ENCODE measurements at places on chromosomes 4 and X.

DNA sequence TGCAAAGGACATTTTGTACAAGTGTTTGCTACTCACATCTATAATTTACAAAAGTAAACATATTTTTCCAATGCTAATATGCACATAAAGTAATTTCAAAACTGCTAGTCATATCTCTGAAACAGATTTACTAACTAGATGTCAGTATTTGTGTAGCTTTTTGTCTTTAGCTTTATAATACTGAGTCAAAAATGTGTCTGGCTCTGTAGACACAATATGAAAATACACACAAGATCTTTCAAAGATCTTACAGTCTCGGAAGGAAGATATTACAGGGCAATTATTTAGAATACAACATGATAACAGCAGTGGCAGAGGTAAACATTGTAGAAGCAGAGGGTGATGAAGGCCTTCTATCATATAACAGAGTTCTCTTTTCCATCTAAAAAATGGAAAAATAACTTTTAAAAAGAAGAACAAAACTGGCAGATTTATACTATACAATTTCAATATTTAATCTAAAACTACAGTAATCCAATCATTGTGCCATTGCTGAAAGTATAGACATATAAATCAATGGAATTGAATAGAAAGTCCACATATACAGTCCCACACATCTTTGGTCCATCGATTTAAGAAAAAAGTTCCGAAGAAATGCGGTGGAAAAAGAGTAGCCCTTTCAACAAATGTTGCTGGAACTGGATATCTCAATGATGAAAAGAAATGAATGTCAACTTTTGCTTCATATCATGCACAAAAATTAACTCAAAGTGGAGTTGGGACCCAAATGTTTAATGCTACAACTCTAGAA, 29.4 kb downstream of the ARAP2 start:
- DNase-seq: no peak

- DNase-seq: no peak
These were observed 9.3 kb upstream of the SEC24B start for GRCh38 chr4:109424093-109424841.

GRCh38 chr4:16461362-16461761, 235.1 kb upstream of the TAPT1 start:
- no peak for DNase-seq

DNA sequence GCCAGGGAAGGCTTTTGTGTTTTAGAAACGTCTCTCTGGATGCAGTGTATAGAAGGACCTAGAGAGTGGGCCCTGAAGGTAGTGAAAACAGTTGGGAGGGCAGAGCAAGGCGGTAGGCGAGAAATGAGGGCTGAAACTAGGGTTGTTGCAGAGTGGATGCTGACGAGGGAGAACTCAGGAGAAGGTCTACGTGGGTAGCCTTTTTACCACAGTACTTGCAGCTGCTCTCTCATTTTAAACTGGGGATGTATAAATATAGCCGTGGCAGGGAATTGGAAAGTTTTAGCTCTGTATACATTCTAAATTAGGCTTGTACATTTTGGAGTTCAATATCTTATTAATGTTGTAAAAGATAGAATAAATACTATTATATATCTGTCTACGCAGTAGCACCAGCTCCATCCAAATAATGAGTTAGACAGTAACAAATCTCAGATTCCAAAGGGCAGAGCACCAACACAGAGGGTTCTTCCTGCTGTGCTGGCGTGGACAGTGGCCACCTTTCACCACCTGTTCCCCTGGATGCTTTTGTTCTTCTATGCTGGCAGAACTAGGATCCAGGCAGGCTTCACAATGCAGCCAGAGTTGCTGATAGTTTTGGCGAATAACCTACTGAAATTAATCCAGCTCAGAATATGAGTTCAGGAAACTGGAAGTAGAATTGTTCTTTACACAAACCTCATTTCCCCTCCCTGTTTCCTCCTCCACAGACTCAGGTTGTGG, 31.7 kb downstream of the CCNG2 start:
- no peak for DNase-seq

GRCh38 chrX:40950546-40950945, 134.7 kb upstream of the USP9X start:
- DNase-seq: no peak

DNA sequence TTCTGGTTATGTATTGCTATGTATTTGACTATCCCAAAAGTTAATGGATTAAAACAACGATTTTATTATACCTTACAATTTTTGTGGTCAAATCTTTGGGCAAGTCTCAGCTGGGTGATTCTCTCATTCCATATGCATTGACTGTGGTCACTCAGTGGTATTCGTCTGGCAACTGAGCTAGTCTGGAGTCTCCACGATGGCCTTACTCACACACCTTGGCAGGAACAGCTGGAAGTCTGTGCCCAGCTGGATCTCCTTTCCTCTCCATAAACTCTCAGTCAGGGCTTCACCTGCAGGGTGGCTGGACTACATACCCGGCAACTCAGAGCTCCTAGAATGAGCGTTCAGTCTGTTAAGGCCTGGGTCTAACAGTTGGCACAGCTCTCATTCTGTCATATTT, 141.1 kb upstream of the WDFY3 start:
- DNase-seq: no peak

DNA sequence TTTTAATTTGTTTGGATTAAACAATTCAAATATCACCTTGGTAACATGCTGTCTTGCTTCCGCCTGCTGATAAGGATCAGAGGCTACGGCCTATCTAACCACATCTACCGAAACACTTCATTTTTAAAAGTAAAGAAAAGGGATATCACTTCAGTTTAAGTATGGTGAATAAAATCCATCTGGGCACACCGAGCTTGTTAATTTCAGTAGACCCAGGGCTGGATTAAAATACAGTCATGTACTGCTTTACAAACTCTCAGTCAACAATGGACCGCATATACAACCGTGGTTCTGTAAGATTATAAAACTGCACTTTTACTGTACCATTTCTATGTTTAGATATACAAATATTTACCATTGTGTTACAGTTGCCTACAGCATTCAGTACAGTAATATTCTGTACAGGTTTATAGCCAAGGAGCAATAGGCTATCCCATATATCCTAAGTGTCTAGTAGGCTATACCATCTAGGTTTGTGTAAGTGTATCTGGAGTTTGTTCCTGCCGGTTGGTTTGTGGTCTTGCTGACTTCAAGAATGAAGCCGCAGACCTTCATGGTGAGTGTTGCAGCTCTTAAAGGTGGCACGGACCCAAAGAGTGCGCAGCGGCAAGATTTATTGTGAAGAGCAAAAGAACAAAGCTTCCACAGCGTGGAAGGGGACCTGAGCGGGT, 40.0 kb downstream of the SEPTIN11 start:
- no peak for DNase-seq

DNA sequence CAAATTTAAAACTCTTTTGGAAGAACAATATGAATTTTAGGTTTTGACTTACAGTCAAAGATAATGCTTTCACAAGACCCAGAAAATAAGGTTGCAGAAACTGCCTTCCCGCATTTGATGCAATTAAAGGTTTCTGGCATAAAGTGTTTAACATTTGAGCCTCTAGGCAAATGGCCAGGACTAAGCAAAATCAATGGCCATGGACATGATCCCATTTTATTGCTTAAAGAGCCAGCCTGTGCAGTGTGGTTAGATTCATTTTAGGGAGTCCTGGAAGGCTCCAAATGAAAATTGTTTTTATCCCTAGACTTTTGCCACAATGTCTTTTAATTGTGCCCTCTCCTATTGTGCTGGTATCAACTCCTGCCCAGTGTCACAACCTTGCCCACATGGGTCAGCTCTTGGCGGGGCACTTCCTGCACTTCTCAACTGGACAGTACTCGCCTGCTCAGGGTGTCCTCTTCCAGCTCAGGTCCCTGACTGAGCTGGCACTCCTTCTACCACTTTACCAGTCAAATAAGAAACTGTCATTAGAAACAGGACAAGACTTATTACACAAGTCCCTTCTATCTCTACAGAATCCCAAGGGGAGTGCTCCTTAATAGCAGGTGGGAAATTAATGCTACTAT, 208.4 kb upstream of the NPY2R start:
- no peak for DNase-seq

- no peak for DNase-seq
These were observed 176.9 kb downstream of the ZIC3 start for GRCh38 chrX:137742846-137743245.

DNA sequence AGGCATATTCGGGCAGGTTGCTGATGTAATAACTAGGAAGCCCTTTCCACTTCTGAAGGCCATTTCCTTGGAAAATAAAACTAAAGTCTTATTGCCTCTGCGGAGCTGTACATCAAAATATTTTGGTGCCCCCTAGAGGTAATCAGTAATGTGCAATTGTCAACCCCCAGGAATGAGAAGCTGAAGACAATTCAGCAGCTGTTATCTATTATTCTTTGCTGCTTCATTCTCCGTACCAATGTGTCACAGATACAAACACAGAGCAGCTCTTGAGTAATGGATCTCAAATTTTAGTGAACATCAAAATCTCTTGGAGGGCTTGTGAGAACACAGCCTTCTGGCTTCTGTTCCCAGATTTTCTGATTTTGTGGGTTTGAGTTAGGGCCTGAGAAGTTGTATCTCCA, 3.5 kb upstream of the SLIT2 start:
- no peak for DNase-seq

DNA sequence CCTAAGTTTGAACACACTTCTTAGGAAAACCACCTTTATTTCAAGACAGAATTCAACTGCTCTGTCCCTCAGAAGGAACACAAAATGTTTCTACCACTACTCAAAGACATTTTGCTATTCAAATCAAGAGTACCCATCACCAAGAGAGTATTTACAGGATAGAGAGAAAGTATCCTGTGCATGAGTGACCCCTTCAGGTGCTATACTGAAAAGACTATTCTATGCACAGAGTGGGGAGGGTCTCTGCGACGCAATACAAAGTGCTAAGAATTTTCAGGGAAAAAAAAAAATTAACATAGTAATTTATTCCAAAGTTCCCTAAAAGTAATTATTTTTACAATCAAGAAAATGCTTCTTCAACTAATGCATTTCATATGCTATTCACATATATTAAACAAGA, 346.4 kb upstream of the FAM241A start:
- DNase-seq: no peak

DNA sequence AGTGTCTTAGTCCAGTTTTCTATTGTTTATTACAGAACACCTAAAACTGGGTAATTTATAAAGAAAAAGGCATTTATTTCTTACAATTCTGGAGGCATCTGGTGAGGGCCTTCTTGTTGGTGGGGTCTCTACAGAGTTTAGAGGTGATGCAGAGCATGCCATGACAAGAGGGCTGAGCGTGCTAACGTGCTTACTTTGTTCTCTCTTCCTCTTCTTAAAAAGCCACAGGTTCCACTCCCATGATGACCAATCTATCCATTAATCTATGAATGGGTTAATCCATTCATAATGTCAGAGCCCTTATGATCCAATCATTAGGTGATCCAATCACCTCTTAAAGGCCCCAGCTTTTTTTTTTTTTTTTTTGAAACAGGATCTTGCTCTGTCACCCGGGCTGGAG, 291.5 kb upstream of the GALNTL6 start:
- no peak for DNase-seq

DNA sequence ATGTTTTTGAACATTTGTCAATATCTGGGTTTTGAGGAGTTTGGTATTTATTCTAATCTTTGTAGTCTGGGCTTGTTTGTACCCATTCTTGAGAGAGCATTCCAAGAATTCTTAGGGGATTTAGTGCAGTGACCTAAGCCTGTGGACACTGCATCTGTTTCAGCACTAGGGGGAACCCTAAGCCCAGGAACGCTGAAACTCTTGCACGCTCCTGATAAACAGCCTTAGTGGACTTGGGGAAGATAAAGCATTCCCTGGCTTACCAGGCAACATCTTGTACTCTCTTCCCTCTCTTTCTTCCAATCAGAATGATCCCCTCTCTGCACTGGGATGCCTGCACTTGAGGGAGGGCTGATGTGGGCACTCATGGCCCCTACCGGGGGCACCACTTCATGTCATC, 654.9 kb upstream of the HTR2C start:
- DNase-seq: no peak

- DNase-seq: no peak
These were observed 59.0 kb upstream of the SLIT2 start for GRCh38 chr4:20192736-20193135.

- peak; percentile 41 for DNase-seq
These were observed 34.5 kb upstream of the HELT start for GRCh38 chr4:184983672-184984356.

- no peak for DNase-seq
These were observed 2.6 kb downstream of the C4orf33 start for GRCh38 chr4:129098531-129099001.

DNA sequence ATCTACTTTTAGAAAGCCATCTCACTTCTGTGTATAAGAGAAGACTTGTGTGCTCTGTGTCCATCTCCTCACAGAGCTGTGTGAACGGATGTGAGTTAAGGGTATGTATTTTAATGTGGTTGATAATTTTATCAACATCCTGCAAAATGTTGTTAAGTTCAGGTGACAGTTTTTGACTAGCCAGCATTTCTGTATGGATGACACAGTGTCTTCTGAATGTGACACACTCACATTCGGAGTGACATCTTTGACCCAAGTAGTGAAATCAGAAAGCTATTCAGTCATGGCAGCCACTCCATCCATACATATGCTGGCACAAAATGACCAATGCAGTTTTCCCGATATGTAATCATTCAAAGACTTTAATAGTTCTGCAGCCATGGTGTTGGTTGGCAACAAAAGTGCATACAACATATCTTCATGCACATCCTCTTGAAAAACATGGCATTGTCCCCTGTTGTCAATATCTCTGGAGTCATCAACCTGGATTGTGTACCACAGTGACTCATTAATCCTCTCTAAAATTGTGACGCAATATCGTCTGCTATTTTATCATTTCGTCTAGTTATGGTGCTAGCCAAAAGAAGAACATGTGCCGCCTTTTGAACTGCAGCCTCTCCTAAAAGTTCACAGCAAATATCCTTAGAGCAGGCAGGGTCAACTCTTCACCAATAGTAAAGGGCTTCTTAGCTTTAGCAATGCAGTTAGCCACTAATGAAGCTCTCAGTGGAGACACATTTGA, 6.8 kb upstream of the FGF2 start:
- no peak for DNase-seq

DNA sequence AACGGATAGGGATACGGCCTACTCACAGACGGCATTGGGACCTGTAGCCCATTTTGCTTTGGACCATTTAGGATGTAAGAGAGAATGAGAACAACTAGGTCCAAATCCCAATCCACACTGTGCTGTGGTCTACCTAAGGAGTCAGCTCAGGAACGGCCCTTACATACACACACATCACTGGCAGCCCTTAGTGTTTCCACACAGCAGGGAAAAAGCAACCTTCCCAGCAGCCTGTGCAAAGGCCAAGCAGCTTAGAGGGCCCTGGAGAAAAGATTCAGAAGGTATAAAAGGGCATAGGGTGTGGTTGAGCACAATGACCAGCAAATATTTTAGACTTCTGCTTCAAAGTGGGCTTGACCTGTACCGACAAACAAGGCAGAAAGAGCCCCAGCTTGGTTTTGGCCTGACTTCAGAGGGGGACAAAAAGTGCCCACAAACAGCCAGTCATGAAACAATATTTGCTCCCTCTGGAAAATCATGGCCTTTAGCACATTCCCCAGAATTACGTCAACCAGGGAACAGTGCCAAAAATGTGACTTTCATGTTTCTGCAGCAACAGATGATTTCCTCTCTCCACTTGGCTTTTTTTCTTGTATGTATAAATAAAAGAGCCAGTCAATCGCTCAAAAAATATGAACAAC, 359.5 kb upstream of the FGF16 start:
- DNase-seq: no peak
